GM04503 (cell line): ENCODE measurements at places on chromosomes 7 and 10.

DNA sequence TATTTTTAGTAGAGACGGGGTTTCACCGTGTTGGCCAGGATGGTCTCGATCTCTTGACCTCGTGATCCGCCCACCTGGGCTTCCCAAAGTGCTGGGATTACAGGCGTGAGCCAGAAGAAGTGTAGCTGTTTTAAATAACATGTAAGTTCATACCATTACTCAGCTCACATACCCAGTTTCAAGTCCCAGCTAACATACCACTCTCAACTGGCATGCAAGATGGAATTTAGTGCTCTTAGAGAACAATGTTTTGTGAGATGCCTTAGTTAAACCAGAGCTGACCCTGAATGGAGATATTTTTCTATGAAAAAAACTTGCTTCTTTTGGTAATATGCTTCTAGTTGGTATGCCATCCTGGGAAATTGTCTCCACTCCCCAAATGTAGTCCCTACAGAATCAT is 37.3 kb downstream of the HBP1 start:
- DNase-seq, result no peak

DNA sequence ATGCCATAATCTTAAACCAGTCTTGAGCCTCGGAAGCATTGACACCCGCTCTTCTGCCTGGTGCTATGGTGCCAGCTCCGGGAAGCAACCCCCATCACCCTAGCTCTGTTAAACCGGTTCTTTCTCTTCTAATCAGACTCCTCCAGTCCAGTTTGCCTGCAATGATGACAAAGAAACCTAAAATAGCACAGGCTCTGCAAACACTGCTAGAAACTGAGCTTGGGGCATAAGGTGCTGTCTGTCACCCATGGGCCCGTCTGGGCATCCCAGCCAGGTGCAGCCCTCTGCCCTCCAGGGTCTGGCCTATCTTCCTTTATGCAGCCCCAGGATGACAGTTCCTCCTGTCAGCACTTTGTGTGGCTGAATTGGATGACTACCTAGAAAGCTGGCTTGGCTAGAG is 14.2 kb upstream of the CAMK2G start:
- no peak for DNase-seq

DNA sequence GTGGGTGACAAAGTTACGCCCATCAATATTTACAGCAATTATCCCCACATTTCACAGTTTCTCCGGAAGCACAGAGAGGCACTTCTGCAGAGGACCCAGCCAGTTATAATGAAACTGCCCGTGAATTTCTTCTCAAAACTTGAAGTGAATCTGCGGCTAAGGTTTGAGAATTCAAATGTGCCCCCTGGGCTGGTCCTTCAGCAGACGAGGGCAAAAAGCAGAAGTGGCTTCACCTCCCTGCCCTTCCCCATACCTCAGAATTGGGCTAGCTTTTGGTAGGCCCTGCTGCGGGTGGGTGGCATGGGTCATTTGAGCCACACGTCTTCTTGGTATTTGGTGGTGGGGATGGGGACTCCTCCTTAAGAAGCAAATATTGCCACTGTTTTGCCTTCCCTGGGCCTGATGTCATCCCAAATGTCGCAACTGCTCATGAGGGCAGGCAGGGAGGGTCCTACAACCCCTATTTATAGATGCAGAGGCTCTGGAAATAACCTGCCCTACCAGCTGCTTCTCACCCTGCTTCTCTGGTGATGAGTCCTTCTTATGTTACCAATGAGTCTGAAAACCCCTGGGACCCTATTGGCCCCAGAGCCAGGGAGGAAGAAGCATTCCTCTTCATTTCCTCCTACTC is 16.6 kb upstream of the WDFY4 start:
- no peak for DNase-seq

GRCh38 chr10:59096631-59097030 is 79.8 kb upstream of the PHYHIPL start:
- DNase-seq, result no peak

GRCh38 chr10:9965341-9965740 is 1052.3 kb upstream of the CELF2 start:
- DNase-seq, result no peak

DNA sequence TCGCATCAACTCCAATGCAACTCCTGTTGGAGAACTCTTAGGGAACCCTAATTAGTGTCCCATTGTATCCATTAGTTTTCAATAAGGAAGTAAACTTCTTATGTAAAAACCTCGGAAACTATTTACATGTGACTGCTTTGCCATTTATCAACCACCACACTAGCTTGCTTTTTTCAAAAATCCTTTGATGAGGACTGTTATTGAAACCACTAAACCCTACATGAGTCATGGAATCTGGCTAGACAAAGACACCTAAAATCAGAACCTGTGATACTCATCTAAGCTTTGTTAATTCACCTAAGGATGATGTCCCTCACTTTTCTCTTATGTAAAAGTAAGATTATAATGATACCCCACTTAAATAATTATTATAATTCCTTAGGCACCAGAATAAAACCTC is 414.1 kb upstream of the ETV1 start:
- no peak for DNase-seq

- no peak for DNase-seq
These were observed 26.1 kb upstream of the TRIL start for GRCh38 chr7:28984217-28984616.

DNA sequence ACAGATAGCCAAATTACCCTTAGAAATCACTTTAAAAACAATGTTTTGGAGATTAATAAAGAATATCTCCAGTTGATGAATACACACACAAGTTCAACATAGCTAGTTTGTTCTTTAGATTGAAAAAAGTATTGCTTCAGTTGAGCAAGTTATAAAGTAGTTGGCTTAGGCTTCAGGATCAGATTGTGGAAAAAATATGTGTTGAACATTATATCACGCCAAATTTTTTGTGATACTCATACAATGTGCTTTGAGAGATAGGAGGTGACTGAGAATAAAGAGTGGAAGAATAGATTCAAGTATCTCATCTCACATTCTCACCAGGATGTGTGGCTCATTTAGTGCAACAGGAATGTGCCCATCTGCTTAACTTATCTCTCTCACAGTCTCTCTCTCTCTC is 553.3 kb downstream of the HTR7 start:
- DNase-seq, result no peak

DNA sequence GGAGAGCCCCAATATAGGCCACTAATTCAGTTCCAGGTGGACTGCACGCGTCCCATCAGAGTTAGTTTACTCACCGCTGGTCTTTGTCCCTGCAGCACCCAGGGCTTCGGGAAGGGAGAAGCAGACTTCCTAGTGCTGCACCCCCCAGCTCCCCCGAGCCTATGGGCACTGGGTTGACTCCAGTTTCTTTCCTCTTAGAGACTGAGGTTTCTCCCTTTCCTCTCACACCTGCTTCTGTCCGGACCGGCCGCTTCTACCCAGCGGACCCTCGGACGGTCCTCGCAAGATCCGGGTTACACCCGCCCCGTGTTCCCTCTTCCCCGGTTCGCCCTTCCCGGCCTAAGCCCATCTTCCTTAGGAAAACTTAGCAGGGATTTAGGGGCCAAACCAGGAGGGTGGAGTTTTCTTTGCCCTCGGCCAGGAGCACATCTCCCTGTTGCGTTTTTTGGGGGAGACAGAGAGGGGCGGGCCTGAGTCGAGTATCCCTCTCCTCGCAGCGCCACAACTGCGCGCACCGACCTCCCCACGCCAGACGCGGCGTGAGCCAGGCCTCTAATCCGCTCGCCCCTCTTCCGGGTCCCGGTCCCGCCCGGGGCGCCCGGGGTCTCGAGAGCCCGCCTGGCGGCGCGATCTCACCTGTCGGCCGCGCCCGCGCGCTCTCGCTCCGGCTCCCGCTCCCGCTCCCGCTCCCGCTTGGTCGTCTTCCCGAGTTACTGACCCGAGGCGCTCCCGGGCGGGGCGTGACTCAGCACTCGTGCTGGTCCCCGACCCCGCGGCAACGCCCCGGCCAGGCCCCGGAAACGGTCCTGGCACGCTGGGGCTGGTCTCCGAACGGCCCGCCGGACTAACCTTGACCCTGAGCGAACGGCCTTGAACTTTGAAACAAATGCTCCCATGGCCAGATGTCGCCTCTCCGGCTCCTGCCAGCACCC is at the start of gene AIFM2:
Gene AIFM2, minus strand, starts transcription at position 728 of the 932 bp plus-strand sequence. CDS start 8,741 bp downstream, outside the sequence.
- DNase-seq, result no peak

GRCh38 chr7:92813390-92814024 is 22.9 kb downstream of the CDK6 start:
- no peak for DNase-seq

- DNase-seq, result no peak
These were observed 120.6 kb downstream of the GLCCI1 start for GRCh38 chr7:8089036-8089780.

- DNase-seq, result peak; percentile 92
These were observed 93.8 kb upstream of the SMNDC1 start for GRCh38 chr10:110398419-110399105.

DNA sequence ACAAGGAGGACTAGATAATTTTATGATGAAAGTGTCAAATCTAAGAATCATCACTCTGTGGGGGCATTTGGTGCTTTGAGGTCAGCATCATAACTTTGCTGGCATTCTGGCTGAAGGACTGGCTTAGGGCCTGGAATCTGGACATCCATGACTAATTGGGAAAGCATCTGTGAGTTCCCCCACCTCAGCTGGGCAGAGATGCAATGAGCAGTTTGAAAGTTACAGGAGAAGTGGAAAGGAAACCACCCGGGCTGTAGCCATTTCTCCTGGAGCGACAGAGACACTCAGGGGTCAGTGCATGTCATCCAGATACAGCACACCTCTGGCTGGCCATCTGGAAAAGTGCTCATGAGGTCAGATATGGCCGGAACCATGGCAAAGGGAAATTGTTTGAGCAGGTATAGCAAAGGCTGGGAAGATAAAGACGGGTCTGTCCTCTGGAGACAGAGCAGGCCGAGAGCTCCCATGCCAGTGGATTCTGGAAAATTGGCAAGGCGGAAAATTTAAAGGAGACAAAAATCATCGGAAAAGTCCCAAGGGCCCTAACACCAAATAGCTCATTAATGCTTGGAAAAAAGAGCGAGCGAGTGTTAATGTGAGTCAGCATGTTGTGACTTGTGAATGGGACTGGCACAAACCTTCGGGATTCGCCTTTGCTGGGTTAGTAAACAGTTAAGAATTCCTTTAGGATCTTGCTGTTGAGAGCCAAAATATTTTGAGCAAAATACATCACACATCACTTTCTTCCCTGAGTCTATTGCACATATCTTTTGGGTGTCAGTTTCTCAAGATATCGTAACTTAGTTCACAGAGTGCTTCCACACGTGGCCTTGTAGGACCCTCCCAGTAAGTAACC is 188.4 kb upstream of the AGK start:
- peak; percentile 49 for DNase-seq

DNA sequence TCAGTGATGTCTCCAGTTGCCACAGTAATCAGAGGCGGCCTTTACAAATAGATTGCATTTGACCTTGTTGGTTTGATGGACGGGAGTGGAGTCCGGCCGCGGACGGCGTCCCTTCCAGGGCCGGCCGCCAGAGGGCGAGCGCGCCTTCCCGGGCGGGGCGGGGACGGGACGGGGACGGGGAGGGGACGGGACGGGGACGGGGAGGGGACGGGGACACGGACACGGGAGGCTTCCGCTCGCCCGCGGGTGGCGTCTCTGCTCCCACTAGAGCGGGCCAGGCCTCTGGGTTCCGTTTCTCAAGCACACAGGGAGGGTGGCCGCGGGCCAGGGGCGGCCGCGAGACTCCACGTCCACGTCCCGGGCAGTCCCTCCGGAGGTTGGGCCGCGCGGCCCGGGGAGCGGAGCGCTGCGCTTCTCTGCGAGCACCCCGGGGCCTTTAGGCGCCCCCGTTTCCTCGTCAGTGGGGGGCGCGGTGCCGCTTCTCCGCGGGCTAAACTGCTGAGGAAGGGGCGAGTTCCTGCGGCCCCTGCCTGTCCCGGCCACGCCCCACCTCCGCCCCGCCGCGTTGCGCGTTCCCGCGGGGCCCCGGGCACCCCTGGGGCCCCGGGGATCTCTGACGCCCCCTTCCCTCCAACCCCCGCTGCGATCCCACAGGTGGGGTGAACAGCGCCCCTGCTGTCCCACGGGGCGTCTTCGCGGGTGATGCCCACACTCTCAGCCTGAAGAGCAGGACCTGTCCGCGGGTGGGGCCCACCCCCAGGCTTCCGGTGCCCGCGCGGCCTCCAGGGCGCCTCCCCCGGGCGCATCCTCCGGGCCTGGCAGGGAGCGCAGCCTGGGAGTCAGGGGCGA is 84.2 kb upstream of the MKI67 start:
- no peak for DNase-seq

GRCh38 chr7:152180587-152180986 is 155.1 kb downstream of the GALNT11 start:
- no peak for DNase-seq

DNA sequence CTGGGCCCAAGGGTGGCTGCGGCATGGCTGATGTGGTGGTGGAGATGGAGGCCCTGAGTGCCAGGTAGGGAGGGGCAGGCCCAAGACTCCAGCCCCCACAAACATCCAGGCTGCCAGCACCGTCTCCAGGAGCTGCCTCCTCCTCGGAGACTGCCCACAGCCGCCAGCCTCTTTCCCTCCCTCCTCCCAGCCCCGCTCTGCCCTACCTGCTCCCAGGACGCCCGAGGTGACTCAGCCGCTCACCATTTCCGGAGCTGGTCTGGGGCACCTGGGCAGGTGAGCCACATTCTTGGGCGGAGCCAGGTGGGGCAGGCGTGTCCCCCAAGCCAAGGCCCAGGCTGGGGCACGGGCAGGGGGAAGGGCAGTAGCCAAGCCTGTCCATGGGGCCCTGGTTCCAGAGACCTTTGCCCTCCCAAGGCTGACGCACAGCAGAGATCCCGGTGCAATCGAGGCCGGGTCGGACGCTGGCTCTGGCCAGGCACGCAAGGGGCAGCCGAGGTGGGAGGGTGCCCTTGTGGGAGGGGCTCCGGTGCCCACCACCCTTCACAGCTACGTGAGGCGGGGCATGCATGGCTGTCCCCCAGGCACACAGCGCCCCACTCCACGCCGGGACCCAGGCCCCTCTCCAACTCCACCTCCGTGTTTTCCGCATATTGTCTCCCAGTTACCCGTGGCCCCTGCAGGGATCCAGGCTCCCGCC is 8.8 kb downstream of the ADAP1 start:
- no peak for DNase-seq

GRCh38 chr10:133458021-133458709 is 4.4 kb downstream of the SCART1 start:
- no peak for DNase-seq

DNA sequence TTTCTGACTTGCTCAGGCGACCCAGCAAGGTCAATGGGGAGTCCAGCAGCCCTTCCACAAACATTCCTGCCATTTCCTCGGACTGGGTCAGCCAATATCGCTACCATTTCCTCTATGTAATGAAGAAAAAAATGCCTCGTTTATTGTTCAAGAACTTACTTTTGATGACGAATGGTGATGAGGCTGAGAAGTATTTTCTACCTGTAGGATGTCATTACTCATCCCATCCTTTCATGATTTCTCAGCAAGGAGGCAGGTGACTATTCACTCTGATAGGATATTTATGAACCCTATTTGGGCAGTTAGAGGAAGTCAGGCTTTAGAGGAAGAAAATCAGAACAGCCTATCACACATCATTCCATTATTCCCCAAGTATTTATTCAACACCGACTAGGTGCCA is 178.6 kb downstream of the FANK1 start:
- DNase-seq, result no peak
